ENCODE measurements at places on chromosomes 12 and 14.

- DNase-seq, result no peak
These were observed 358 bp downstream of the ELK3 start for GRCh38 chr12:96194576-96194889.

DNA sequence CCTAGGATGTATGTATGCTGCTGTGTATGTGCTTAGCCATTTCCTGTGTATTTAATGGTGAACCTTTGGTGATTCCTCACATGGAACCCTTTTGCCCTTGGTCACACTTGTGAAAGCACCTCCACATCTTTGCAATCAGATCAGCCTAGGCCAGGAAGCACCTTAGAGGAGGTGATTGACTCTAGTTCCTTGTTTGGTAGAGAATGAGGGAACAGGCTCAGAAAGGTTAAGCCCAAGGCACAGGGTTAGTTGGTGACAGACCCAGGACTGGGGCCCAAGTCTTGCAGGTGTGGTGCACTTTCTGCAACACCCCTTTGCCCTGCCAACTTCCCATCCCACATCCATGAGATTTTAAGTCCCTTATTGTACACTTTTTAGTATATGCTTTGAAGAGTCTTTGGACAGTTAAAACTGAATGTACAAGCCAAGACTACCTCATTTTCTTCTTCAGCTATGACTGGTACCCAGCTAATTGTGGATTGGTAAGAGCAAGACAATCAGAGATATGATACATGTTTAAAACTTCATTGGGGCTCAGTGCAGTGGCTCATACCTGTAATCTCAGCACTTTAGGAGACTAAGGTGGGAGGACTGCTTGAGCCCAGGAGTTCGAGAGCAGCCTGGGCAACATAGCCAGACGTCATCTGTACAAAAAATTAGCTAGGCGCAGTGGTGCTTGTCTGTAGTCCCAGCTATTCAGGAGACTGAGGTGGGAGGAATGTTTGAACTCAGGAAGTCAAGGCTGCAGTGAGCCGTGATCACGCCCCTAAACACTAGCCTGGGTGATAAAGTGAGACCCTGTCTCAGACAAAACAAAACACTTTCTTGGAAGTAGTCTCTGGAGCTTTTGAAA, 71.1 kb downstream of the RASSF3 start:
- no peak for DNase-seq

- DNase-seq, result no peak
These were observed 1.7 kb upstream of the LIN7A start for GRCh38 chr12:80939231-80939950.

GRCh38 chr12:48027183-48028002, 23.1 kb upstream of the COL2A1 start:
- DNase-seq, result no peak

- DNase-seq, result no peak
These were observed 25.2 kb downstream of the G2E3 start for GRCh38 chr14:30584058-30584630.

- DNase-seq, result no peak
These were observed 308.0 kb downstream of the ITPR2 start for GRCh38 chr12:26524862-26525465.

DNA sequence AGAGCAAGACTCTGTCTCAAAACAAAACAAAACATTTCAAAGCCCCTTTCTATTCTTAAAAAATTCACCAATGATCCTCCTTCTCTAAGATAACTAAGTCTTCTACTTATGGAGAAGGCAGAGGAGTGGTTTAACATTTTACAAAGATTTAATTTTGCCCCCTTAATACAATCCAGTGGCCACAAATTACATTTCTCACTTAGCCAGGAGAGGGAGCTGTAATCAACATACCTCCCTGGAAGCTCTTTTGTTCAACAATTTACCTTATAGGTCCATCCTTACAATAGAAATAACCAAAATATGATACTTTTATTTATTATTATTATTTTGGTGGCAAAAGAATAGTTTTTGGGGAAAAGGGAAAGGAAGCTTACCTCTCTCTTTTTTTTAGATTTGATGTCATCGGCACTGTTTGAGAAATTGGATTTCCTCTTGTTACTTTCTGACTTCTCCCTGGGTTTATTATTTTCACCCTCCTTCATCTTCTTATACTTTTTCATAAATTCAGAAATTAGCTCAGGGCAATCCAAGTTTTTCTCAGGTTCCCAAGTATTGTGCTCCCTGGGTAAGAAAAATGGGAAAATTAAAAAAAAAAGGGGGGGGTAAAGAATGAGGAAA, 28.1 kb downstream of the CBX5 start:
- DNase-seq, result no peak

Measured in stimulated activated CD8-positive, alpha-beta memory T cell treated with anti-CD3 and anti-CD28 coated beads, Interleukin-7, amount 100 ng/mL, for 1 hour (primary cell).